Activated naive CD8-positive, alpha-beta T cell treated with anti-CD3 and anti-CD28 coated beads, Interleukin-2, amount 10 ng/mL, durations not matched to agents 7 days and 5 days (primary cell): ENCODE measurements at places on chromosomes 5 and 9. TPM values are rescaled to one million over a fixed set of nuclear protein-coding genes. Genes with fewer than 3 reads are reported as not detected.

GRCh38 chr9:99509900-99510535, 287.9 kb downstream of the SEC61B start:
- no peak overlapping the region for H3K4me3 ChIP-seq
- no peak for DNase-seq
- no peak overlapping the region for H3K27ac ChIP-seq

DNA sequence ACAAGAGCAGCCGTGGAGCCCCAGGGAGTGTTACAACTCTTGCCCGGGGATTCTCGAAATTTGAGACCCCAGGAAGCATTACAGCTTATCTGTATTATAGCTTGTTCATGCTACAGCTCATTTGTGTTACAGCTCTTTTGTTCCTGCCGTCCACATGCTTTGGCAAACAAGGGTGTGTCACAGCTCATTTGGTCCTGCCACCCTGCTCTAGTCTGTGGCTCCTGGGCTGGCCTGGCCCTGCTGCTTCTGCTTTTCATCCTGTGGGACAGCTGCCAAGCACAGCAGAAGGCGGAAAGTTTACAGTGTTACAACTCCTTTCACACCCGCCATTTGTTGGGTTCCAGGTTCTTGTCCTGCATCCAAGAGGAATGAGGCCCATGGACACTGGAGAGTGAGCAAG, 685.0 kb downstream of the SLCO4C1 start:
- no peak overlapping the region for H3K27ac ChIP-seq
- no peak for DNase-seq
- no peak overlapping the region for H3K4me3 ChIP-seq
- H3K4me1 ChIP-seq, result no peaks in the 10 kb centered on the region

DNA sequence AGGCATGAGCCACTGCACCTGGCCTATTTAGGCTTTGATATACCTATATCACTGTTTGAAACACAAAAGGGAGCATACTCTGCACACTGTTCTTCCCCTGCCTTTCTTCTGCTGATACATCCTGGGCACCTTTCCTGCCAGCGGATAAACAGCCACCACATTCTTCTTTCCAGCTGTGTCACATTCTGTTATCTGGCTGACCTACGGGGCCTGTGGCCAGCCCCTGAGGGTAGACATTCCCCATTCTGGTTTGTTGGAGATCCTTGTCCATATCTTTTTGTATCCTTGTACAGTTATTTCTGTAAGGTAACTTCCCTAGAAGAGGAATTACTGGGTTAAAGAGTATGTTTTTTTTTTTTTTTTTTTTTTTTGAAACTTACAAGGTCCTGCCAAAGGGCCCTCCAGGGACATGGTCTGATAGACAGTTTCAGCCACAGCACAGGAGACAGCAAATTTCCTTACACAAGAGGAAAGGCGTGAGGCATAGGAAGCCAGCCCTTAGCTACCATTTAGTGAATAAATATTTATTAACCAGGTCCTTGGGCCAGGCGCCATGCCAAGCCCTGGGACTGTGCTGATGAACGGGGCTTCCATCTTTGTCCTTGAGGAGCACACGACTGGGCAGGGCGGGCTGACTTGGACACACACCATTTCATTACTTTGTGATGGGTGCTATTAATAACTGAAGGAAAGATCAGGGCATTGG, 57.8 kb downstream of the ERGIC1 start:
- H3K27me3 ChIP-seq, result no peaks in the 10 kb centered on the region
- peaks cover 1% of the 10 kb centered on the region for H3K4me1 ChIP-seq
- H3K4me3 ChIP-seq, result no peak overlapping the region
- H3K36me3 ChIP-seq, result no peaks in the 10 kb centered on the region
- H3K27ac ChIP-seq, result no peak overlapping the region
- DNase-seq, result no peak

- peak overlapping the region; percentile 92 for H3K4me3 ChIP-seq
- H3K36me3 ChIP-seq, result peaks cover 6% of the 10 kb centered on the region
- H3K4me1 ChIP-seq, result peaks cover 16% of the 10 kb centered on the region
Measured at GRCh38 chr5:69188811-69189161, 597 bp upstream of the CENPH start.

- no peak overlapping the region for H3K27ac ChIP-seq
- no peak for DNase-seq
- H3K4me3 ChIP-seq, result no peak overlapping the region
- no peaks in the 10 kb centered on the region for H3K27me3 ChIP-seq
Measured at GRCh38 chr5:8500426-8500825, 631.5 kb downstream of the MTRR start.

DNA sequence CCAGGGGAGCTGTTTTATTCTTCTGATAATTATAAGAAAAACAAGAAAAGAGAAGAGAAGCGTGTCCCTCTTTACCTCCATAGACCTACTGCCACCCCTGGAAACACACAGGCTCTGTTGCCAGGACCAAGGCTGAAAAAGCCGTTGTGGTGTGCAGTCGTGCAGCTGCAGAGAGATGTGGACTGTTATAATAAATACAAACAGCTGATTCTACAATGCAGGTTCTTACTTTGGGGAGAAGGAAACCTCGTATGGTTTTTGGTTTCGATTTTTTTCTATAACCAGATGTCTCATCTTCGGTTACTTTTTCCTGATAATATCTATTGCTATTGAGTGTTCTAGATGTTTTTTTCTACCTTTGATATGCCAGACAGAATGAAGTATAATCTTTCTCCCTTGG, 28.1 kb downstream of the FYB1 start:
- H3K4me3 ChIP-seq, result peak overlapping the region; percentile 85
- DNase-seq, result no peak
- peaks cover 28% of the 10 kb centered on the region for H3K36me3 ChIP-seq
- no peaks in the 10 kb centered on the region for H3K27me3 ChIP-seq

DNA sequence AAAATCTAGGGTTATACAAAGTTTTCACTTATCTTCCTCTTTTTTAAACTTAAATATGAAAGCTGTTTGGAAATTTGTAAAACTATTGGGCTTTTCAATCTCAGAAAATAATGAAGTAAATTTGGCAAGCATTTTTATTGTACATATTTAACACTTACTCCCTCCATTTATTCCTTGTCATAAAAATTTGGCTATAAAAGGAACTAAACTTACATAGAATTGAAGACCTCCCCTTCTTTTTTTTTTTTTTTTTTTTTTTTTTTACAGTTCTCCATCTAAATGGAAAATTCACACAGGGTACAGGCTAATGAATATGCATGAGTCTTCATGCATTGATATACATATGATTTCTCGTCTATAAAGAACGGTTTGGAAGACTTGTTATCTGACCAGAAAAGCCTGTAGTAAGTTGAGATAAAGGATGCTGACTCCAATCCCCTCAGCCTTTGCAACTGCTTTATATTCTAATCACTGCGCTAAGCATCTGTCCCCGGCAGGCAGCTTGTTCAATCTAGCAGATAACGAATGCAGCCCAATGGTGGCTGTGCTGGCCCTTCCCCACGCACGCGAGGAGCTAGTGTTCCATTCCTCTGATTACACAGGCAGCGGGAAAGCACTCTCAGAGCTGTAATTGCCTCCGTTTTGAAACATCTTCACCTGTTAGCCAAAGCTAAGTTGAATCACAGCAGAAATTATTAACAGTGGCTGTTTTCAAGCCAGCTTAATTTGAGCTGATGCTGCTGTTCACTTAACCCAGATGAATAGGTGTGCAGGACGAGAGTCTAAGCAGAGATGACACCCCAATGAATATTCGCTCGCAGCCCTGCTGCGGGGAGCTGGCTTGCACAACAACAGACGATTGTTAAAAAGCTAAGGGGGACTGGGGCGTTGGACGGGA, 453.8 kb upstream of the ZNF608 start:
- no peak overlapping the region for H3K27ac ChIP-seq
- H3K4me3 ChIP-seq, result no peak overlapping the region

- peaks cover 49% of the 10 kb centered on the region for H3K36me3 ChIP-seq
- peaks cover 23% of the 10 kb centered on the region for H3K4me1 ChIP-seq
Measured at GRCh38 chr9:33273972-33274328, 9.1 kb downstream of the CHMP5 start.

GRCh38 chr5:177130211-177131018, 3.2 kb upstream of the NSD1 start:
- H3K36me3 ChIP-seq, result peaks cover 5% of the 10 kb centered on the region
- H3K4me1 ChIP-seq, result peaks cover 26% of the 10 kb centered on the region
- H3K4me3 ChIP-seq, result no peak overlapping the region
- H3K27me3 ChIP-seq, result no peaks in the 10 kb centered on the region
- H3K27ac ChIP-seq, result no peak overlapping the region

- H3K27me3 ChIP-seq, result no peaks in the 10 kb centered on the region
- H3K4me1 ChIP-seq, result no peaks in the 10 kb centered on the region
- H3K27ac ChIP-seq, result no peak overlapping the region
- H3K36me3 ChIP-seq, result no peaks in the 10 kb centered on the region
- no peak for DNase-seq
- no peak overlapping the region for H3K4me3 ChIP-seq
Measured at GRCh38 chr5:9878206-9878605, 248.1 kb upstream of the TAS2R1 start.

DNA sequence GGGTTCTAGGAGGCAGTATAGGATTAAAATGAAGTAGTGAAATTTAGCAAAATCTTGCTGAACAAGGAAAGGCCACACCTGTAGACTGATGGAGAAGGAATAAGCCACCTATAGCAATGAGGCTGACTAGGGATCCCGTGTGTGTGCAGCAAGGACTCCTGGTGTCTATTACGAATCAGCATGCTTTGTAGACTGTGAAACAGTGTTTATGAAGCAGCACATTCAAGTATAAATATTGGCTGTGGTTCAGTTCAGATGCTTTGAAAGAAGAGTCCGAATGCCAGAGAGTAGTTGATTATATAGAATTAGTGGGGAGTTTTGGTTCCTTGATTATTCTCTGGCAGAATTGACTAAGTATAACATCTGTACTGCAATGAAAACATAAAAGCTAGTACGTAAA, 41.8 kb downstream of the CAST start:
- H3K27me3 ChIP-seq, result no peaks in the 10 kb centered on the region
- peak overlapping the region; percentile 93 for H3K4me3 ChIP-seq
- H3K4me1 ChIP-seq, result peaks cover 23% of the 10 kb centered on the region
- DNase-seq, result no peak
- H3K36me3 ChIP-seq, result peaks cover 10% of the 10 kb centered on the region

GRCh38 chr5:68140763-68141162, 74.8 kb upstream of the PIK3R1 start:
- H3K27me3 ChIP-seq, result peaks cover 8% of the 10 kb centered on the region
- H3K4me1 ChIP-seq, result no peaks in the 10 kb centered on the region
- no peak for DNase-seq
- no peak overlapping the region for H3K27ac ChIP-seq
- no peak overlapping the region for H3K4me3 ChIP-seq
- H3K36me3 ChIP-seq, result no peaks in the 10 kb centered on the region

- DNase-seq, result no peak
- peaks cover 14% of the 10 kb centered on the region for H3K36me3 ChIP-seq
- H3K4me1 ChIP-seq, result no peaks in the 10 kb centered on the region
- no peak overlapping the region for H3K27ac ChIP-seq
- no peaks in the 10 kb centered on the region for H3K27me3 ChIP-seq
Measured at GRCh38 chr5:61089351-61089750, 72.9 kb downstream of the SMIM15 start.

- H3K4me3 ChIP-seq, result no peak overlapping the region
- peaks cover 21% of the 10 kb centered on the region for H3K4me1 ChIP-seq
- no peak overlapping the region for H3K27ac ChIP-seq
Measured at GRCh38 chr5:150141544-150142184, 14.0 kb downstream of the PDGFRB start.

GRCh38 chr9:121207371-121207940, 5.8 kb upstream of the RAB14 start:
- peaks cover 9% of the 10 kb centered on the region for H3K36me3 ChIP-seq
- no peaks in the 10 kb centered on the region for H3K27me3 ChIP-seq
- H3K4me3 ChIP-seq, result peak overlapping the region; percentile 71
- peaks cover 35% of the 10 kb centered on the region for H3K4me1 ChIP-seq
- DNase-seq, result peak; percentile 39

GRCh38 chr9:37104183-37104889, 16.0 kb upstream of the ZCCHC7 start:
- peaks cover 1% of the 10 kb centered on the region for H3K36me3 ChIP-seq
- DNase-seq, result no peak
- no peak overlapping the region for H3K4me3 ChIP-seq
- H3K4me1 ChIP-seq, result peaks cover 20% of the 10 kb centered on the region

- H3K4me3 ChIP-seq, result no peak overlapping the region
- H3K36me3 ChIP-seq, result no peaks in the 10 kb centered on the region
- H3K27me3 ChIP-seq, result peaks cover 62% of the 10 kb centered on the region
- no peaks in the 10 kb centered on the region for H3K4me1 ChIP-seq
- no peak overlapping the region for H3K27ac ChIP-seq
Measured at GRCh38 chr5:139797856-139798510, 2.4 kb downstream of the PSD2 start.

Gene ANKDD1B
- total RNA-seq, result 0.28 TPM

Gene PCDHGA12
- total RNA-seq, result 0.11 TPM

Gene PCDHA1
- total RNA-seq, result not detected

Gene ARL14EPL
- not detected for total RNA-seq

Gene GPR150
- 1.2 TPM for total RNA-seq

Gene DNAH5
- not detected for total RNA-seq

Gene ACSL6
- 31.5 TPM for total RNA-seq

Gene NMUR2
- total RNA-seq, result not detected

Gene ZBED3
- 3.8 TPM for total RNA-seq

Gene LHX3
- total RNA-seq, result not detected
